ENCODE measurements at places on chromosomes 2 and 18. TPM values are rescaled to one million over a fixed set of nuclear protein-coding genes. Genes with fewer than 3 reads are reported as not detected.

SGPP2 gene
- 0.67 TPM for total RNA-seq

ADGRF3 gene
- total RNA-seq, result 7.4 TPM

DARS1 gene
- 90.8 TPM for total RNA-seq

SLC4A5 gene
- total RNA-seq, result 3.0 TPM

TANC1 gene
- 0.32 TPM for total RNA-seq

DNA sequence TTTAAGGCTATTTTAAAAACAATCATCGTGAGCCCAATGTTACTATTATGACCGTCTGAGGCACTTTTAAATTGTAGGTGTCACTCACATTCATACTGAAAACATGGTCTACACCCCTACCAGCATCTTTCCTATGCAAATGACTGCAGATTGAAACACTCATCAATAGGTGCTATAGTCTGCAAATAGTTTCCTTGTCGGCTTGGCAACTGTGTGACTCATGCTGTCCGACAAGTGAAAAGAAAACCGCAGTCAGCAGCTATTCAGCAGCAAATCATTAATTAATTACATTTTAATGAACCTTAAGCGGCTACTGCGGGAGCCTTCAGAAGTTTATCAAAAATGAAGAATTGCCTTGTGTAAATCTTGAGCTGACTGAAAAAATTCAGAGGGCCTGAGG, 134.4 kb downstream of the FIGN start:
- DNase-seq, result no peak

DNA sequence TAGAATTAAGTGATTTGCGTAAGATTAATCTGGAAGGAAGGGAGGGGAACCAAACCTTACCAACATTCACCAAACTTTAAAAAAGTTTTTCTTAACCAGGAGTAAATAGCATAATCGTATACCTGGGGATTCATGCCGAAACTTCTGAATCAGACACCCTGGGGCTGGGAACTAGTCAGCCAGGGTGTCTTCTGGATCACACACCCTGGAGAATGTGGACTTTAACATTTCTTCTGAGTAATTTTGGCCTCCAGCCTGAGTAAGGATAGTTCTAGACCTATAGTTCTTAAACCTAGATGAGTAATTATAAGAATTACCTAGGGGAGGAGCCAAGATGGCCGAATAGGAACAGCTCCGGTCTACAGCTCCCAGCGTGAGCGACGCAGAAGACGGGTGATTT, 44.1 kb upstream of the MEIS1 start:
- no peak for DNase-seq

DNA sequence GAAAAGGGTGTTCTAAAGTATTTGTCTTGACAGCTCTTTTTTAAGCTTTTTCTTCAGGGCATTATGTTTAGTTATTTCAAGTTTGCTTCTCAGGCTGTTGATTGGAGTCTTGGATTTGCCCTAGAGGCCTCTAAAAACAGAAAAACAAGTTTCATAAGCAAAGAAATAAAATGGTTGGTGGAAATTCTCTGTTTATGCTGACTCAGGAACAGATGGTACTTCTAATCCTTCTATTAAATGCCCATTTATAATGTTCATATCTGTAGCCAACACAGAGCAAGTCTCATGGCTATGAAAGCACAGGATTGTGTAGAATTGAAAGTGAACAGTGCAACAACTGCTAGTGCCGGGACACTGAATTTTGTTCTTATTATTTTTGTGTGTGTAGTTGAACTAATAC, 60.4 kb downstream of the KCNJ3 start:
- no peak for DNase-seq

GRCh38 chr2:235901243-235901642, 266.9 kb downstream of the GBX2 start:
- DNase-seq, result no peak

GRCh38 chr18:49167084-49167483, 216.3 kb upstream of the SMAD7 start:
- no peak for DNase-seq

DNA sequence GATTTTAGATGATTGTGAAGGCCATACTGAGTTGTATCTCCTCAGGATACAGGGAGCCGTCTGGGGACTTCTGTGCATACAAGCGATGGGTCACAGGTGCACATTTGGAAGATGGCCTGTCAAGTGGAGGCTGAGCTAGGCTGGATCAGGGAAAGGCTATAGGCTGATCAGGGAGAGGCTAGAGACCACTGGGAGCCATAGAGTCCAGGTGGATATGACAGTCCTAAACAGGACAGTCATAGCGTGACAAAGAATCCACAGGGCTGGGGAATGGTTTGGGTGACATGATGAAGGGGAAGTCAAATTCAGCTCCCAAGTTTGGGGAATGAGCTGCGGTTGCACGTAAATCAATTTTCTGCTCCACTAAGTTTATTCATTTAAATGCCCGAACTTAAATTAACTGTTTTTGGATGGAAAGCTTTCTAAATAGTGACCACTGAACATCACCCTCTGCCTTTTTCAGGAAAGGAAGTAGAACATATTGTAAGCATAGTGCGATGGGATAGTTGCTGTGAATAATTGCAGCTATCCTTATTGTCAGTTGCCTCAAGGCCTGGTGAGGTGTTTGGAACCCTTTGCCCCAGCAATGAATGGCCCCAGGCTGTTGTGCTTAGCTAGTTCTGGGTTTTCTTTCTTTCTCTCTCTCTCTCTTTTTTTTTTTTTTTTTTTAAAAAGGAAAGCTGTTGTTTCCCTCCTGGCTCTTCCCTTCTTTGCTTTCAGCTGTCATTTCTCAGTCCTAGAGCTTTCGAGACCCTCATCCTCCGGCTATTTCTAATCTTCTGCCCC, 50.5 kb downstream of the KLHL29 start:
- no peak for DNase-seq
